ENCODE measurements at places on chromosomes 1 and 21. TPM values are rescaled to one million over a fixed set of nuclear protein-coding genes. Genes with fewer than 3 reads are reported as not detected.
A peak's percentile ranks its signal among the peaks of the same experiment; 100 is the strongest.

PRELP gene
- total RNA-seq, result 54.8 TPM

S100A5 gene
- total RNA-seq, result not detected

S100B gene
- not detected for total RNA-seq

C1orf174 gene
- total RNA-seq, result 35.6 TPM

CDC73 gene
- total RNA-seq, result 50.3 TPM

OR2T3 gene
- total RNA-seq, result not detected

CAPN8 gene
- total RNA-seq, result 70.1 TPM

SH2D1B gene
- total RNA-seq, result not detected

NMNAT2 gene
- total RNA-seq, result 0.15 TPM

SPOCD1 gene
- 12.7 TPM for total RNA-seq

SLC22A15 gene
- 31.5 TPM for total RNA-seq

LENEP gene
- total RNA-seq, result 0.57 TPM

RGS16 gene
- total RNA-seq, result 6.4 TPM

SLC5A9 gene
- total RNA-seq, result 7.7 TPM

GRCh38 chr1:82830690-82831380 lies 1030.1 kb downstream of the ADGRL2 start:
- H3K36me3 ChIP-seq, result no peaks in the 10 kb centered on the region
- no peak overlapping the region for H3K27ac ChIP-seq
- no peaks in the 10 kb centered on the region for H3K4me1 ChIP-seq
- H3K27me3 ChIP-seq, result no peaks in the 10 kb centered on the region

DNA sequence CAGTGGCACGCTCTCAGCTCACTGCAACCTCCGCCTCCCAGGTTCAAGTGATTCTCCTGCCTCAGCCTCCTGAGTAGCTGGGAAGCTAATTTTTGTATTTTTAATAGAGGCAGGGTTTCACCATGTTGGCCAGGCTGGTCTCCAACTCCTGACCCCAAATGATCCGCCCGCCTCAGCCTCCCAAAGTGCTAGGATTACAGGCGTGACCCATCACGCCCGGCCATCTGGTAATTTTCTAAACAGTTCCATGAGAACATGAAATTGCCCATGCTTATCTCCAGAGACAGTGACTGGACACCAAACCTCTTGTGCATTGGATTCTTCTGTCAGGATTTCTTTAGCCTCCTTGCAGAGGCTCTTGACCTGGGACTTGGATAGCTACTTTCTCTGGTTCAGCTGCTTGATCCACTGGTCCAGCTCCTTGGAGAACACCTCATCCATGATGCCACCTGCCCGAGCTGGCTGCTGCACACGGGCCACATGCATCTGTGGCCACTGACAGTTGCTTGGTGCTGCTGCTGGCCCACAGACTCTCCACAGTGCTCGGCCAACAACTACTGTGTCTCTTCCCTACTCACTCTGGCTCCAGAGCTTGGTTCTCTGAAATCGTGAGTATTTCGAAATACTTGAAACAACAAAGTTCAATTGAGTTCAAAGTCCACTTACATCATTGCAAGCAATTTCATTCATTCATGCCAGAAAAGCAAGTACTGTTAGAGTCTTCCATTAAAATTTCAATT lies 40.0 kb upstream of the CTPS1 start:
- H3K36me3 ChIP-seq, result no peaks in the 10 kb centered on the region
- H3K4me3 ChIP-seq, result no peak overlapping the region
- DNase-seq, result no peak
- no peak overlapping the region for H3K27ac ChIP-seq
- H3K27me3 ChIP-seq, result no peaks in the 10 kb centered on the region

GRCh38 chr21:45844181-45844580 lies 137.4 kb upstream of the COL6A1 start:
- H3K27me3 ChIP-seq, result no peaks in the 10 kb centered on the region
- H3K27ac ChIP-seq, result no peak overlapping the region
- no peak for DNase-seq
- no peaks in the 10 kb centered on the region for H3K4me1 ChIP-seq
- no peak overlapping the region for H3K4me3 ChIP-seq
- H3K36me3 ChIP-seq, result no peaks in the 10 kb centered on the region

GRCh38 chr1:2347896-2348295 lies 43.5 kb downstream of the MORN1 start:
- H3K36me3 ChIP-seq, result no peaks in the 10 kb centered on the region
- H3K27me3 ChIP-seq, result no peaks in the 10 kb centered on the region
- no peak for DNase-seq
- H3K4me1 ChIP-seq, result no peaks in the 10 kb centered on the region
- no peak overlapping the region for H3K27ac ChIP-seq

DNA sequence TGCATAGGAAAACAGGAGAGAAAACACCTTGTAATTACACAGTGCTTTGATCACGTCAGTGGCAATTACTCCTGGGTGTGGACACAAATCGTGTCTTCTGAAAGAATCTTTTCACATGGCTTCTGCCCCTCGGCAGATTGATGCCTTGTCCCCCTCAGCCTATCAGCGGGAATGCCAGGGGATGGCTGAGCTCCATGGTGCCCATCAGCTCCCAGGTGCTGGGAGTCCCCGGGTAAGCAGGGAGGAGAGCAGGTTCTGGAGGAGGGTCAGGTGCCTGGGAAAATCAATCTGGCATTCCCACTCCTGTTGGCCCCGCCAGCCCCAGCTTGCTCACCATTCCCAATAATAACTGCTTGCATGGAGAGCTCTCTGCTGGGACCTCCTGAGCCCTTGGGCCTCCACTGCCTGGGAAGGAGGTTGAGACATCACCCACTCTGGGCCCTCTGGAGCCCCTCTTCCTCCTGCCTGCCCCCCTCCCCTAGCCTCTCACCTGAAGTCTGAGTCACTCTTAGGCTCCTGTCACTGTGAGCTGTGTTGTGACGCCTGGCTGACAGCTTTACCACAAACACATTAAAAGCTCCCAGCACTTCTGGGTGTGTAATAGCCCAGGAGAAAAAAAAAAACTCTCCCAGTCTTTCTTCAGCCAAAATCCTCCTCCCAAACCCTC lies 4.9 kb downstream of the CAMK2N1 start:
- H3K27me3 ChIP-seq, result no peaks in the 10 kb centered on the region
- H3K4me3 ChIP-seq, result no peak overlapping the region
- no peak for DNase-seq
- H3K36me3 ChIP-seq, result no peaks in the 10 kb centered on the region

GRCh38 chr1:41325801-41326200 lies 35.4 kb upstream of the FOXO6 start:
- no peak for DNase-seq
- H3K27me3 ChIP-seq, result no peaks in the 10 kb centered on the region
- H3K4me1 ChIP-seq, result no peaks in the 10 kb centered on the region
- H3K27ac ChIP-seq, result no peak overlapping the region

GRCh38 chr1:242005866-242006535 lies 7.1 kb upstream of the MAP1LC3C start:
- H3K27me3 ChIP-seq, result no peaks in the 10 kb centered on the region
- DNase-seq, result no peak
- no peaks in the 10 kb centered on the region for H3K36me3 ChIP-seq
- no peak overlapping the region for H3K4me3 ChIP-seq

DNA sequence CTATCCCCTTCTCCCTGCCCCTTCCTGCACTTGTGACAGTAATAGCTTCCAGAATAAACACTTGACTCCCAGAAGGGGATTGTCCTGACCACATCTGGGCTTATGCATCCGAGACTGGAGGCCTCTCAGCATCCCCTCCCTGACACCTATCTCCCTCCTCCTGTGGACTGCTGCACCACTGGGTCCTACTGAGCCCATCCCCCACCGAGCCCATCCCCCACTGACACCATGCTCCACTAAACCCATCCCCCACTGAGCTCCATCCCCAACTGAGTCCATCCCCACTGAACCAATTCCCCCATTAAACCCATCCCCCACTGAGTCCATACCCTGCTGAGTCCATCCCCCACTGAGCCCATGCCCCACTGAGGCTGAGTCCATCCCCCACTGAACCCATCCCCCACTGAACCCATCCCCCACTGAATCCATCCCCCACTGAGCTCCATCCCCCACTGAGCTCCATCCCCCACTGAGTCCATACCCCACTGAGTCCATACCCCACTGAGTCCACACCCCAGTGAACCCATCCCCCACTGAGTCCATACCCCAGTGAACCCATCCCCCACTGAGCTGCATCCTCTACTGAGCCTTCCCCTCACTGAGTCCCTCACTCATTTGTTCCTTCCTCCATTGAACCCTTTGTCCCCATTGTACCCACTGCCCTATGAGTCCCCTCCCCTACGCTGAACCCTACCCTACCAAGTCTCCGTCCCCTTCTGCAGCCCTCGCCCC lies 5.6 kb downstream of the PDZK1IP1 start:
- peaks cover 9% of the 10 kb centered on the region for H3K4me1 ChIP-seq
- no peak for DNase-seq
- no peak overlapping the region for H3K4me3 ChIP-seq
- no peaks in the 10 kb centered on the region for H3K27me3 ChIP-seq
- no peak overlapping the region for H3K27ac ChIP-seq

DNA sequence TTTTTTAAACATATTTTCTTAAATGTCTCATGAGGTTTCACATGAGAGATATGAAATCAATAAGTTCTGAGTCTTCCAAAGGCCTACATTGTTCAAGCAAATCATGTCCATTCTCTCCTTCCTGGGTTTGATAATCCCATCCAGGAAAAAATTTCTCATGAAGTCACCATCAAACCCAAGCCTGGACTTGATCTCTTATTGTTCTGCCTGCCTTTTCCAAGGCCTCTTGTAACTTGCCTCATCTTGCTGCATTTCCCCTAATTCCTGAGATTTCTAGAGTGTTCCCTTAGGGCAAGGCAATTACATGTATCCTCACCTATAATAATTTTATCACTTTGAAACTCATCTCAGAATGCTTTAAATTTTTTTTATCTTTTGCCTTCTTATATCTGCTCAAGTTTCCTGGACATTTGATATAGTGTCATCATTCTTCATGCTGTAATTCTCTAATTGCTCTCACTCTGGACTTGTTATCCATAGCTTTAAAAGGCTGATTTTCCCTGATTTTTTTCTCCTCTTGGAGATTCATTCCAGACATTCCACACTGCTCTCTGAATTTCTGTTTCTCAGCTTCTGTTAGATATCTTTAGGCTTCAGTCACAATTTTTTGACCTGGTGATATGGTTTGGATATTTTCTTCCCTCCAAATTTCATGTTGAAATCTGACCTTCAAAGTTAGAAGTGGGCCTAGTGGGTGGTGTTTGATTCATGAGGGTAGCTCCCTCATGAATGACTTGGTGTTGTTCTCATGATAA lies 126.4 kb downstream of the LRRC7 start:
- H3K27ac ChIP-seq, result no peak overlapping the region
- DNase-seq, result no peak
- no peaks in the 10 kb centered on the region for H3K4me1 ChIP-seq
- H3K4me3 ChIP-seq, result no peak overlapping the region

DNA sequence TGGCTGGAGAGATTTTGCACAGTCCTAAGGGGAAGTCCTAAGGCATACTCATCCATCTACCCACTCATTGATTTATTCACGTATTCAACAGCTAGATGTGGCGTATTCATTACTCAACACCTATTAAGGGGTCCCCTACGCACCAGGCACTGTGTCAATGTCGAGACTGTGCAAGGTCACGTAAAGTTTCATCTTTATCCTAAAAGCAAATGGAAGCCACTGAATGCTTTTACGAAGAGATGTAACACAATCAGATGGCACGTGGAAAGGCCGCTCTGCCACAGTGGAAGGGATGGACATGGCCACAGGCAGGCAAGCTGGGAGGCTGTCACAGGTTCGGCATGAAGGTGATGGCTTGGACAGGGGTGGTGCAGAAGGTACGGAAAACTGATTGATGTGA lies 66.3 kb upstream of the ZBTB18 start:
- no peaks in the 10 kb centered on the region for H3K36me3 ChIP-seq
- H3K4me1 ChIP-seq, result no peaks in the 10 kb centered on the region
- no peak for DNase-seq
- no peak overlapping the region for H3K27ac ChIP-seq
- H3K4me3 ChIP-seq, result no peak overlapping the region

GRCh38 chr1:33043267-33044092 lies 6.8 kb upstream of the AK2 start:
- no peak for DNase-seq
- H3K4me1 ChIP-seq, result no peaks in the 10 kb centered on the region
- H3K27ac ChIP-seq, result no peak overlapping the region
- no peaks in the 10 kb centered on the region for H3K27me3 ChIP-seq

DNA sequence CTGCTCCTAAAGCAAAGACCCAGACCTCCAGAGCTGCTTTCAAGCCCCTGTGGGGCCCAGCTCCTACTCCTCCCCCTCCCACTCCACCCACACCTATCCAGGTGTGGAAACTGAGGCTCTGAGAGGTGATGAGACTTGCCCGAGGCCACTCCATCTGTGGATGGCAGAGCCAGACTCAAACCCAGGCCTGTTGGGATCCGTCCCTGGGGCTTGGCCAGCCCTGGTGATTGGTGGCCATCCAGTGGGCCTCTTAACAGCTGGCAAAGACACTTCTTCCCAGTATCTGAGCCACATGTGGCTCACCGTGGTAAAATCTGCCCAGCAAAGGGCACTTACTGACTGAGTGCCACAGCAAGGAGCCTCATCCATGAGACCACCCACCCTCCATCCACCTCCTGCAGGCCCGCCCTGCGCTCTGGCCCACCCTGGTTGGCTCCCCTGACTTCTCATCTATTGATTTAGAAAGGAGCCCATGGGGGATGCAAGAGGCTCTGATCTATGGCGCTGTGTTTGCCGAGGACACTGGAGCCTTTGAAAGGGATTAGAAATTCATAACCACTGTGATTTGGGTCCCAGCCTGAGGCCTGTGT lies 398.5 kb downstream of the PTPRU start:
- H3K4me3 ChIP-seq, result no peak overlapping the region
- no peaks in the 10 kb centered on the region for H3K4me1 ChIP-seq
- no peaks in the 10 kb centered on the region for H3K27me3 ChIP-seq
- H3K27ac ChIP-seq, result no peak overlapping the region
- DNase-seq, result no peak

- peaks cover 37% of the 10 kb centered on the region for H3K4me1 ChIP-seq
- H3K4me3 ChIP-seq, result peak overlapping the region; percentile 72
- H3K27me3 ChIP-seq, result no peaks in the 10 kb centered on the region
Measured at GRCh38 chr1:39576016-39576657, 453 bp downstream of the PABPC4 start.

DNA sequence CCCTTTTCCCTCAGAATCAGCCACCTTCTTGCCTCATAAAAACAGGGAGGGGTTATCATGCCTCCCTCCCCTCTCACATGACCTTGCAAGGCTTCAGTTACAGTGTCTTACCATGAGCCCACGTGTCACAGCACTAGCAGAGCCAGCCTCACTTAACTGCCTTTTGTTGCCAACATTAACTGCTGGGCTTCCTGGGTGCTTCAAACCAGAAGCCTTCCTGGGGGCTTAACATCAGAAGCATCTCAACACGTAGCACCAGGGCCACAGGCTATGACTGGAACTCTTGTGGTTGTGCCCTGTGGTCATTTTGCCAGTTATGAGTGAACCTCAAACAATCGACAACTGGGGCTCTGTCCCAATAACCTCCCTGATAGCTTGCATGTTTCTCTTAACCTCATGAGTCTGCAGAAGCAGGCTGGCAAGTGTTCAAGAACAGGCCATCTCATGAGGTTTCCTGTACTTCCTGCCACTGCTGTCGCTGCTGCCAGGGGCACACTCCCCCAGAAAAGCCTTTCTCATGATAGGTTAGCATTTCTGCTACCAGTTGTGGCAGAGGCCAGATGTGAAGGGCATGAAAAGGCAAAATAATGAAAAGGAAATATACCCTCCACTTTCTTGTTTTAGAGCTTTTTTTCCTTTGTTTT lies 132.2 kb downstream of the GLUL start:
- peak overlapping the region; percentile 45 for H3K27ac ChIP-seq
- no peaks in the 10 kb centered on the region for H3K27me3 ChIP-seq

GRCh38 chr1:61320575-61320974 lies 238.2 kb downstream of the NFIA start:
- no peaks in the 10 kb centered on the region for H3K27me3 ChIP-seq
- H3K4me1 ChIP-seq, result peaks cover 4% of the 10 kb centered on the region
- no peak overlapping the region for H3K27ac ChIP-seq
- DNase-seq, result no peak
